ENCODE measurements at places on chromosomes 12 and 14.

DNA sequence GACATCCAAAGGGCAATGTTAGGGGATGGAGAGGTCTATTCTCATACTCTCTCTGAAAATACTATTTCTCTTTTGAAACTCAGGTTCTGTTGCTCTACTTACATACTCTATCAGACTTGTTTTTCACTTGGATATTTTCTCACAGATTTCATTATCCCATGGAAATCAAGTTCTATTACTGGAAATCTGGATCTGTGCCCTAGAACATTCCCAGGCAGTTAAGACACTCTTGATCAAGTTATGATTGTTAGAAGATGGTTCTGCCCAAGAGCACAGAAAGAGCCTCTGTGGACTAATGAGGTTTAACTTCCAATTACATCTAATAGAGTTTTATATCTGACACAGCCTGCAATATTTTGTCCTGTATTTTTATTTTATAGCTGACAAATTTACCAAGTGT, 591.0 kb upstream of the ATP2B1 start:
- no peak for DNase-seq

DNA sequence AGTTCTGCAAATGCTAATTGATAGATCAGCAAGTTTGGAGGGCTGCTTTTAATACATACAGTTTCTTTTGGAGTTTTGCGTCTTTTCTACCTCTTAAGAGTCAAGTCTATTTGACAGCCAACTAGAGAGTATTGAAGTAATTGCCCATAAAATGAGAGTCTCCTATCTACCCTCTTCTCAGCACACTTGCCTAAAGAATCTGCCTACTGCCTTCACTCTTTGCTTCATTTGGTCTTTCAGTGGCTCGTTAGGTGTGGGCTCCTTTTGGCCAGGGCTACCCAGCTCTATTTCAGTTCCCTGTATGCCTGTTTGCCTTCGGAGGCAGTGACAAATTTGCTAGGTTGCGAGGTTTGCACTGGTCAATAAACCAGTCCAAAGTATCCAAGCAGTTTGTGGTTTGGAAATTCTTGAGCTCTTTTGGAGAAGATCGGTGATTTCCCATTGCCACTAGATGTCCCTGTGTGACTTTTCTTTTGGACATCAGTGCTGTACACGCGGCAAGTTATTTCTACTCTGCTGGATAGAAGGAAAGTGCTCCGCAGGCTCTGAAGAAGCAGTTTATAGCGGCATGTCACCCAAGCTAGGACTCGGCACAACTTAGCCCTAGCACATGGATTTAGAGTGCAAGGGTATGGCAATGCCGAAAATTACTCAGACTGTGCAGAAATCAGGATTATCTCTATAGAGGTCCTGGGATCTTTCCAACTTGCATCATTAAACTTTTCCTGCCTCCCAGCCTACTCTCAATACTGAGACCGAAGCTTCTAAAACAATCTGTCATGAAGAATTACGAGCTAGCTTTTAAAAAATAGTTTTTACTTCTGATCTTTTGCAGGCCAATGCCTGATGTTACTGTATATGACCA, 38.6 kb downstream of the MGST1 start:
- DNase-seq, result peak; percentile 14

DNA sequence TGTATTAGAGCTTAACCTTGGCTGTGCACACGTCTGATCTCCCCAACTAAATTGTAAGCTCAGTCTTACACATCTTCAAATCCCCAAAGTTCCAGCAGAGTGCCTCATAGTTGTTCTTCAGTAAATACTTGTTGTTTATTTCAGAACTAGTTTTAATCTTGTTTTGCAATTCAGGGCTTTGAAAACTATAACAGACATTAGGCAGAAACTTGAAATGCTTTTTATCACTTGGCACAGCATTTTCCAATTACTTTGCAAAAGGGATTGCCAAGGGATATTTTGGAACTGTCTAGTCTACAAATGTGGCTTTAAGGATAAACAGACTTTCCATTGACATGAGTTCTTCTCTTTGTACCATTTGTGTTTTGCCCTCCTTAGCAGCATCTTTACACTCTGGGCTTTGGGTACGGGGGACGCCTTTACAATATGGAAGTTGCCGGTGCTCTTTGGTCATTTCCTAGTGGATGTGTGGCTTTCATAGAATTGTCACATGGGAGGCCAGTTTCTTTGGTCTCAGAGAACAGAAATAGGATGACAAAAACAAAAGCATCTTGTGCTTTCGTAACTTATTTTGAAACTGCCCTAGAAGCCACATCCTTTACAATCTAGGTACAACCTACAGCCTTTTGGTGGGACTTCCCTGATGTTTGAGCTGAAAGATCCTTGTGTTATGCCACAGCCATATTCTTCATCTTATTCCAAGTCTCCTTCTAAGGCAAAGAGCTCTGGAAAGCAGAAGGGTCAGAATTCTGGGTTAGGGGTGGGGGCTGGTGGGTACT, 96.9 kb downstream of the NPAS3 start:
- no peak for DNase-seq

DNA sequence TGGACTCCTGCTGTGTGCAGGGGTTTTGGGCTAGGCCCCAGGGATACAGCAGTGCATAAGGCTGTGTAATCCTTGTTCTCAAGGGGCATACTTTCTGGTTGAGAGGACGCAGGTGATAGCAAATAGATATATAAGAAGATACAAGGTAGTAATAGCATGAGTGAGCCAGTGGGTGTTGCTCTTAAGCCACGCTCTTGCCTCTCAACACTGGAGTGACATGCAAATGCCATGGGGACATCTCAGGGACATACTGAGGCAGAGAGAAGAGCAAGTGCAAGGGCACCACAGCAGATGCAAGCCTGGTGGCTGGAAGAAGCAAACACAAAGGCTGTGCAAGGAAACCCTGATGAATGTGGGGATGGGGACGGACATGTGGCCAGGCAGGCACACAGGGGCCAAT, 223.3 kb downstream of the CHST11 start:
- peak; percentile 62 for DNase-seq

- DNase-seq, result no peak
Measured at GRCh38 chr12:84073401-84073800, 839.2 kb downstream of the SLC6A15 start.

DNA sequence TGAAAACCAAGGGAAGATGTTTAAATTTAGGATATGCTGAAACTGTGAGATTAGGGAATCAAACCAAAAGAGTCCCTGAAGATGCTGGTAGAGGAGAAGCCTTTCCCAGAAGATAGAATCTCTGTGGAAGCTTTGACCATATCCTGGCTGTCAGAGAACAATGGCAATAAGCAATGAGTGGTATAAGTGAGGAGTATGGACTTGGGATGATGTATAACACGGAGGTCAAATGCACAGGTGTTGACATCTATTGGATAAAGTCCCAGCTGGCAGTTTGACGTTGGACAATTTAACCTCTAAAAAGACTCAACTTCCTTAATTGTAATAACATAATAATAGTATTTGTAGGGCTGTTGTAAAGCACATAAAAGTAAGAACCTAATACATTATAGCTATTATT, 30.1 kb upstream of the CLEC14A start:
- DNase-seq, result no peak

DNA sequence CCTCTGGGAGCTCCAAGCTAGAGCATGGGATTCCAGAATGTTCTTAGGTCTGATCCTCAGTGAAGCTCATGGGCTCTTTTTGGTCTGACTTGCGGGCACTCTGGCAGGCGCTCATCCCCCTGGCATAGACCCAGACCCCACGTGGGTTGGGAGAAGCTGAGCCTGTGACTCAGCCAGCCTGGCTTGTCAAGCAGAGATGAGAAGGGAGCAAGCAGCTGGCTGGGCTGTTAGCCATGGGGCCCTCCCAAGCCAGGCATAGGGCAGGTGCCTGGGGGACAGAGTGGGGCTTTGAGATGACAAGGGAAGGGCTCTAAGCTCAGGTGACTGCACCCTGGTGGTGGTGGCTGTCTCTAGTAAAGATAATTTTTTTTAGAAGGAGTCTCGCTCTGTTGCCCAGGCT, 80.3 kb upstream of the NOS1 start:
- no peak for DNase-seq

DNA sequence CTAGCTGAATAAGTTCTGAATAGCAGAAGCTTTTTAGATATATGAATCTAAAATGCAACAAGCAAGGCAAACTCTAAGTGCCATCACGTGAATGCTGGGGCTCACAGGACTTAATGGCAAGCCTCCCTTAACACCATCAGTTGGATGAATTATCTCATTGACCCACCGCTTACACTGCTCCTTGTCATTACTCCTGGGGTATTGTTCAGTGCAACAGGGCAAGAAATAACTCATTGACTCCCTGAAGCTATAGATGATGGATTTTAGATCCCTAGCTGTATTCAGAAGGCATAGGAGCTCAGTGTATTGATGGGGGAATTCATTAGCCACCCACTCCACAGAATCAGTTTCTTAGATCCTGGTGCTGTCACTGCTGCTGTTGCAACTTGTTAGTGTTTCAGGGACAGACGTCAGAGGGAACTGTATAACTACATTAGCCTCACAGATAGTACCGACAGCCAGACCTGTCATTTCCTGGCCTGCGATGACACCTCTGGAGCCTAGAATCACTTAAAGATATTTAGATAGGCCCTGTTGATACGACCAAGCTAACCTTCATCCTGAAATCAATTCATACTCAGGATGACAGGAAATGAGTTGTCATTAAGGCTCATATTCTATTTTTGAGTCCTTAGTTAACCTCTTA, 735.3 kb downstream of the DIO2 start:
- DNase-seq, result no peak

DNA sequence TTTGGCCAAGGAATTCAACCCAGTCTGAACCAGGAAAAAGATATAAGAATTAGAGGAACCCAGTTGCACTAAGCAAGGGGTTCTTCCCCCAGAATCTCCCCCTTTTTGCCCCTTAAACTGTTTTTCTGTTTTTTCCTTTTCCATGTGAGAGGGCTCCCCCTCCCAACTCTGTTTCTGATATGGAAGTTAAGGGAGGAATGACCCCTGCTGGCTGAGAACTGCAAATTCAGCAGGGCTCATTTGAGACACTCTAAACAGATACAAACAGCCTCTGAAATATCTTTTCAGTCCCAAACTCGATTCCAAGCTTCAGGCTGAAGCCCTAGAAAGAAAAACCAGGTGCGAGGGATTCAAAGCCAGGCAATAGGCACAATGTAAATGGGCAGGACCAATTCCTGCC, 132.7 kb downstream of the SLC41A2 start:
- peak; percentile 17 for DNase-seq

DNA sequence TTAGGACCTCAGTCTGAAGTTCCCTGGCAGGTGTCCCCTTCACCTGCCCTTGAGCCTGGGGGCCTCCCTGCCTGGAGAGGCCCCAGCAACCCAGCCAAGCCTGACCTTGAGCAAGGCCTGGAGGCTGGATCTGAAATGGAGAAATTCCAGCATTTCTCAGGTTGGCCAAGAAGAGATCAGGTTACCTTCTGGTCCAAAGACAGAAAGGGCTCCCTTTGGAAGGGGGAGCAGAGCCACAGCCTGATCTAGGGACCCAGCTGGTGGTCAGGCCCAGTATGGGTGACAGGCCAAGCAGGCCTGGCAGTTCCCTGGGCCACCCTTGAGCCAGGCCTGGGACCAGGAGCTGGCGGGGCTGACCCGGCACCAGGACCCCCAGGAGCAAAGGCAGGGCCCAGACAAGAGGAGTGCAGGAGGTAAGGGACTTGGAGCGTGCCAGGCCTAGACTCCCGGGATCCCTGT, 82.8 kb downstream of the TNFAIP2 start:
- DNase-seq, result no peak

- DNase-seq, result no peak
Measured at GRCh38 chr12:121986489-121987245, 35.0 kb upstream of the BCL7A start.

- no peak for DNase-seq
Measured at GRCh38 chr14:68441542-68441941, 351.3 kb downstream of the ZFP36L1 start.

DNA sequence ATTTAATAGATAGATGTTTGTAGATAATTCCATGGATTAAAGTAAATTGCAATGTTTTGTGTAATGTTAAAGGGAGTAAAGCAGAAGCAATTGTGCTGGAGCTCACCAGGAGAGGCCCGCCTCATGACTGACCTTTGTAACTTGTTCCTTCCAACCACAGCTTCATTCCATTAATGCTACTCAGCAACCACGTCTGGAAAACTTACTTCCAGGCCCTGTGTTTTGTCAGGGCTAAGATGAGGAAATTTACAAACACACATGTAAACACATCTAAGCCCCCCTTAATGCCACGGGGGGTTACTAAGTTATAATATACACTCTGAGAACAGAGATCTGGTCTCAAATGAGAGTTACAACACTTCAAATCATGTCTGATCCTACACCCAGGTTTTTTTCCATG, 12.4 kb downstream of the LUM start:
- DNase-seq, result no peak

Data from OCI-LY7 (cell line).